Kidney epithelial cell (primary cell): ENCODE measurements at places on chromosomes 2 and 18. TPM values are rescaled to one million over a fixed set of nuclear protein-coding genes. Genes with fewer than 3 reads are reported as not detected.

FAM110C gene
- total RNA-seq, result 10.4 and 11.7 TPM in 2 replicates

E2F6 gene
- 15.0 and 16.1 TPM in 2 replicates for total RNA-seq

AMER3 gene
- not detected in 2 replicates for total RNA-seq

UGT1A3 gene
- total RNA-seq, result not detected in 2 replicates

COL4A4 gene
- total RNA-seq, result 3.4 and 4.0 TPM in 2 replicates

SAG gene
- not detected in 2 replicates for total RNA-seq

PELI1 gene
- total RNA-seq, result 13.6 and 15.8 TPM in 2 replicates

POTEC gene
- total RNA-seq, result not detected in 2 replicates

OBSL1 gene
- 39.8 and 41.0 TPM in 2 replicates for total RNA-seq

CTIF gene
- total RNA-seq, result 24.3 and 29.4 TPM in 2 replicates

GFPT1 gene
- total RNA-seq, result 50.2 and 59.5 TPM in 2 replicates

TSPYL6 gene
- not detected in 2 replicates for total RNA-seq

COL4A3 gene
- 0.96 and 2.3 TPM in 2 replicates for total RNA-seq

CCDC85A gene
- total RNA-seq, result 0.27 and 0.29 TPM in 2 replicates

LYPD6B gene
- total RNA-seq, result 1.2 and 5.3 TPM in 2 replicates

DSG1 gene
- 0.17 TPM in 1 of 2 replicates, not detected in the other for total RNA-seq

SLC4A5 gene
- 1.2 and 1.8 TPM in 2 replicates for total RNA-seq

SRD5A2 gene
- total RNA-seq, result under 0.01 and 0.17 TPM in 2 replicates

MALL gene
- total RNA-seq, result 6.1 and 7.5 TPM in 2 replicates

RAB6C gene
- 0.04 and 0.34 TPM in 2 replicates for total RNA-seq
